ENCODE measurements at places on chromosomes 7 and 10. TPM values are rescaled to one million over a fixed set of nuclear protein-coding genes. Genes with fewer than 3 reads are reported as not detected.

DNA sequence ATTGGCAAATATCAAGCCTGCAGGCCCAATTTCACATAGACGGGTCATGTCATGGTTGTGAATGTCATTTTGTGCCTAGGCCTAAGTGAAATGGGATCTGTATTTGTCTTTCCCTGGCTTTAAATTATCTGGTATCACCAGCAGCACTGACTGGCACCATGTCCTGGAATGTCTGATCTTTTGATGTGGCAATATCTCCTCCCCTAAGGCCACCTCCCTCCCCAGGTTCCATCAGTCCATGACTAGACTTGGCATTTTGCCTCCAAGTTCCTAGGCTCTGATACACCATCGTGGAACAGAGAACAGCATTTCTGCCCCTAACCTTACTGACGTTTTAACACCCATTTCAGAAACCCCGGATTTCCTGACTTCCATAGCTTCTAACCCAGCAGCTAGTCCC, 513.9 kb downstream of the GALNT17 start:
- ATAC-seq, result no peak

DNA sequence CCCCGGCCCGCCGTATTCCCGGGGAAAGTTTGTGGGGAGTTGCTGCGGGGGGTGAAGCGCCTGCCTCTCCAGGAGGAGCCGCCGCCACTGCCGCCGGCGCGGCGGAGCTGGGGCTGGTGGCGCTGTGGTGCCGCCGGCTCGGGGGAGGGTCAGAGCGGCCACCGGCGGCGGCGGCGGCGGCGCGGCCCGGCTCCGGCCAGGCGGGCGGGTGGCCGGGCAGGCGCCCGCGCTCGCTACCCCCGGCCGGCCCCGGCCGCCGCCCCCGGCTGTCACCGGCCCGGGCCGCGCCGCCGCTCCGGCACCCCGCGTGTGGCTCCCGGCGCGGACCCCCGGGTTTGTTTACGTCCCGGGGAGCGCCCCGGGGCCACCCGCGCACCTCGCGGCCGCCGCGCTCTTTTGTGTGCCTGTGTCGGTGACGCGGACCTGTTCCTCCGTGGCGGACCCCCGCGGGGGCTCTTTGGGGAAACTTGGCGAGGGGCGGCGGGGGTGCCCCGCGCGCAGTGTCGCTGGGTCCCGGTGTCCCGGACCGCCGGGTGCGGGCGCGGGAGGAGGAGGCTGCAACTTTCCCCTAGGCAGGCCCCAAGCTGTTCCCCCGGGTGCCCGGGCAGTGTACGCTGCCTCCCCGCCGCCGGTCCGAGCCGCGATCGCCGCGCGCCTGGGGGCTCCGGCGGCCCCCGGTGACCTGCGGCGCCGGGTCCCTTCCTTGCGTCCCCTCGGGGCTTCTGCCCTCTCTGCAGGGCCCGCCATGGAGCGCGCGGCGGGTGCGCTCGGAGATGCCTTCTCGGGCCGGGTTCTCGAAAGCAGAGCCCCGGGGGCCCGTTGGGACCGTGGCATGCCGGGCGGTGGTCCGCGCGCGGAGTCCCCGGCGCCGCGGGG, 593 bp upstream of the CUX1 start:
- ATAC-seq, result peak; percentile 22

- peak; percentile 34 for ATAC-seq
Measured at GRCh38 chr10:35339942-35340341, 3.6 kb downstream of the CCNY start.

GRCh38 chr10:99964791-99965190, 45.0 kb downstream of the DNMBP start:
- ATAC-seq, result no peak

DNA sequence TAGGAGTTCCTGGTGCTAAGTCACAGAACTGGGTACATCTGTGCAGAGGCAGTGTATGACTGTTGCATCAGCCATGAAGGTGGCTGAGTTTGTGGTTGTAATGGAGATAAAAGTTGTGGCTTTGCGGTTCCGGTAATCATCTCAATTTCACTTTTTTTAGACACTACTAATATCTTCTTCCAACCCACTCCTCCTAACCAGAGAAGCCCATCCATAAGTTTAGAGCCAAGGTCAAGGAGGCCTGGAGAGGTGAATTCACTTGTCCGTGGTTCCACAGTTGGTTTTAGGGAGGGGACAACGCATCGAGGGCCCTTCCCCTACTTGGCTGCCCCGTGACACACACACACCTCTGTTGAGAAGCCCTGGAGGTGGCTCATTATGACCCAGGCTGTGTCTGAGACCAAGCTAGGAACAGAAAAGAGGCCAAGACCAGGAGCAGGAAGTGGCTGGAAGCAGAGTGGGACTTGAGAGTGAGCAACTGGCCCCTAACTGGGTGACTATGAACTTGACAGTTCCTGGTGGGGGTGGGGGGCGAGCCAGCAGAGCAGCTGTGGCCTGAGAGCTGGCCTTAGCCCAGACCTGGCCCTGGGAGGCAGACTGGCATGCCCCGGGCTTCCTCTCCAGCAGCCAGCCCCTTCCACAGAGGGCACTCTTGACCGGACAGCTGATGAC, 66.8 kb upstream of the COL13A1 start:
- ATAC-seq, result no peak

DNA sequence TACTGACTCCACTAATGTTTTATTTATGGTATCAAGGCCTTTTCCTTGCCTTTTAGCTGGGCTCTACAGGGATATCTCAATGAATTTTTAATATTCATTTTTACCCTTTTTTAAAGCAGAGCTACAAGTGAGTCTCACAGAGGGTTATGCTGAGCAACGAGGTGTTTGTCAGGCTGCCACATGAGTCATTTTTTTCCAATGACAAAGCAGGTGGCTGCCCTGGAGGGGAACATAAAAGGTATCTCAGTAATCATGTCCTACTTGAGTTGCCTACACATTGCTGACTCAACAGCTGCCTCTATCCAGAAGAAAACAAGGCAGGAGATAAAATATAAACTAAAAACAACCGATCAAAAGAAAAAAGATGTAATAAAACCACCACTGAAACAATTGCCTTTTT, 1004.9 kb upstream of the POT1 start:
- ATAC-seq, result no peak

GRCh38 chr7:75843613-75844116, 30.1 kb upstream of the CCL24 start:
- ATAC-seq, result no peak

DNA sequence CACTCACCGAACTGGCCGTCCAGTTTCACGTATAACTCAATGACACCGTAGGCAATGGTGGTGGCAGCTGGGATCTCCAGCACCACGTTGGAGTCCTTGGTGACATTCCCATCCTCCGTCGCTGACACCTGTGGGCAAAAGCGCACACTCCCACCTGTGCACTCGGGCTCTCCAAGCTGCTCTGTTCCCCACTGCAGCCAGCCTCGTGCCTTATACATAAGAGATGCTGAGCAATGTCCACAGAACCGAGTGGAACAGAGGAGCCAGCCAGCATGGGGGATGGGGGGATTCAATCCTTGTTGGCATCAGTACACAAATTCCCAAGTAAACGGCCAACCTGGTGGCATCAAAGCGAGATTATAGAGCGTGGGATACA, 40.0 kb downstream of the GSDME start:
- ATAC-seq, result no peak

- ATAC-seq, result no peak
Measured at GRCh38 chr10:82136103-82136502, 261.1 kb downstream of the NRG3 start.

Gene ABCC2
- 0.36 TPM for total RNA-seq
